ENCODE measurements at places on chromosomes 12 and 14. TPM values are rescaled to one million over a fixed set of nuclear protein-coding genes. Genes with fewer than 3 reads are reported as not detected.

DNA sequence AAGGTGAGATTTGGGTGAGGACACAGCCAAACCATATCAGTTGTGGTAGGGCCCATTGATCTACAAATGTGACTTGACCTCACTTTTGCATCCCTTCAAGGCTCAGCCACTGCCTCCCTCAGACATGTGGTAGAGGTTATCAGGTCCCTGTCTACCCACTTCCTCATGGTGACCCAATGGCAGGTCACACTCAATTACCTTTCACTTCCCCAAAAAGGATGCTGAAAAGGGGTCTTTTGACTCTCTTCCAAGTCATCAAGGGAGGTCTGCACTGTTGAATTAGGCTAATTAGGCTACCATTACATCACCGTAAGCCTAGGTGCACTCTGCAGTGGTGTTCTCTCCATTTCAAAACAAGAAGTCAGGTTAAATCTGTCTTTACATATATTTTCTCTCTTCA lies 22.6 kb upstream of the DRAM1 start:
- DNase-seq, result no peak

DNA sequence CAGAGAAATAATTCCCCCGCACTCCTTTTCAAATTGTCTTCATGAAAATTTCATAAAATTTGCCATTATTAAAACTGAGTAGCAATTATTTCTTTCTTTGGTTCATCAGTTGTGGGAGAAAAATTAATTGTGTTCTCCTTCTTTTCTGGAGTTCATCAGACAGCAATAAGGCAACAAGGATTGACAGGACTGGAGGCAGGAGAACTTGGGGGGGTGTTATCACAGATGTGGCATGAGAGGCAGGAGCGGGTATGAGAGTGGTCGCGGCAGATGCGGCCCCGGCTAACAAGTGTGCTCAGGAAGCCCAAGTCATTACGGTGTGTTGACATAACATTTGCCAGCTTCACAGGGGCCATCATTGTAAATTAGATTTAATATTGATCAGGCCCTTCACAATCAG lies 306.6 kb upstream of the TMPO start:
- no peak for DNase-seq

The OGFOD2 gene
- 13.7 TPM for polyA plus RNA-seq

DNA sequence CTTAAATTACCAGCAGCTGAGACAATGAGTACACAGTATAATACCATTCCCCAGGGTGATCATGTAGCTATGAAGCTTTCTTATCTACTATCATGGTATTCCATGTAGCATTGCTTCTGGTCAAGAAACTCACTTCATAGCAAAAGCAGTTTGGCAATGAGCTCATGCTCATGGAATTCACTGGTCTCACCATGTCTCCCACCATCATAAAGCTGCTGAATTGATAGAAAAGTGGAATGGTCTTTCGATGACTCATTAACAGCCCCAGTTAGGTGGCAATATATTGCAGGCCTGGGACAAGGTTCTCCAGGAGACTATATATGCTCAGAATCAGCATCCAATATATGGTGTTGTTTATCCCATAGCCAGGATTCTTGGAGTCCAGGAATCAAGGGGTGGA lies 553.7 kb downstream of the FOXG1 start:
- DNase-seq, result no peak

DNA sequence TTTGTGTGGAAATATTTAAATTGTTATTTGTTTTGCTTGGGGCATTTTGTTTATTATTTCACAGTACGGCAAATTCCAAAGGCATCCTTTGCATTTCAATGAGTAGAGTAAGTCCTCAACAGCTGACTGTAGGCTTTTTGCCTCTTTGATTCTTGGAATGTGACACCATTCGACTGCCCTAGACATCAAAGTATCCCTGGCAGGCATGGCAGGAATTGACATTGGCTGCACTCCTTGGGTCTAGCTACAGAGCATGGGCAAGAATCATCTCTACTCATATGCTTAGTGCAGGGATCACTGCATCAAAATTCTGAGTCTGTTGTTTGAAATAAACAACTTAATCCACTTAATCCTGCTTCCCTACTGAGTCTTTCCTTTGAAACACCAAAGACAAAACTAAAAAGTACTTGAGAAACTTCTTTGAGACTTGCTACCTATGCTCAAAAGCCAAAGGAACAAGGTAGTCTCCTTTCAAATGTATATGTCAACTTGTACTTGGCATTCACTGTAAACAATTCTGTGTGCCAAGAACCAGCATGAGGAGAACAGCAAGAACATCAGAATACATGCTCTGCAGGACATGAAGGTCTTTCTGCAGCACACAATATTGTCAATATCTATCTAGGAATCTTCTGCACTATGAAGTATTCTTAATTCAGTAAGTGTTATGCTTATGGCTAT lies 1569.0 kb upstream of the FLRT2 start:
- DNase-seq, result no peak

The CIROP gene
- polyA plus RNA-seq, result 0.11 TPM

- DNase-seq, result no peak
Observed at GRCh38 chr14:70652871-70653270, 11.2 kb downstream of the TTC9 start.

DNA sequence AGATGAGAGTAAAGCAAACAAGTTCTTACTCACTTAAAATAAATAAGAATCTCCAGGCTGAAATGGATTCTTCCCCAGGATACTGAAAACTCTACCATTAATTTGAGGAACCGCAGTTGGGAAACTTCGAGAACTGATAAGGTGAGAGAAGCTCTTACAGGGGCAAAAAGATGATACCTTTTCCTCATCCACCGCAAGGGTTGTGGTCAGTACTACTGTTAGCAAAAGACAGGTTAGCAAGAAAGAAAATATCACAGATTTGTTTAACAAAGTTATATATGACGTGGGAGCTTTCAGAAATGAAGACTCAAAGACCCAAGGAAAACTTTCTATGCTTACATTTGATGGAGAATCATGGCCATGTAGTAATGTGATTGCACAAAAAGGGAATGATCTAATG lies 441.6 kb downstream of the PCNX1 start:
- DNase-seq, result no peak

DNA sequence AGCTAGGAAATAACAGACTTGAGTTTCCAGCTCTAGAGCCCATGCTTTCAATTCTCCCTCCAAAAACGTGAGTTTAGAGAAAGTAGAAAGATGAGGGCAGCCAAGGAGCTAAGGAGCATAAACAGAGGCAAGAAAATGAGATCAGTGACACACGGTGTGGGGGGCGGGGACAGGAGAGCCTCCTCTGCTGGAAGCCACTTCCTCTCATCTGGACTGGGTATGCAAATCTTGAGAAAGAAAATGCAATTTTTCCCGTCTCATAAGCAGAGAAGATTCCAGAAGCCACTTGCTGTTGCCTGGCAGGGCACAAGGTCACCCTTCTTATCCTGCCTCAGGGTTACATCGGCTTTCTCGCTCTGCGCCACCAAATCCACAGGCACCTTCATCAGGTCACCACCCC lies 6.0 kb downstream of the OR10P1 start:
- DNase-seq, result no peak

The NPFF gene
- polyA plus RNA-seq, result 1.0 TPM

The DUSP6 gene
- polyA plus RNA-seq, result 63.7 TPM

DNA sequence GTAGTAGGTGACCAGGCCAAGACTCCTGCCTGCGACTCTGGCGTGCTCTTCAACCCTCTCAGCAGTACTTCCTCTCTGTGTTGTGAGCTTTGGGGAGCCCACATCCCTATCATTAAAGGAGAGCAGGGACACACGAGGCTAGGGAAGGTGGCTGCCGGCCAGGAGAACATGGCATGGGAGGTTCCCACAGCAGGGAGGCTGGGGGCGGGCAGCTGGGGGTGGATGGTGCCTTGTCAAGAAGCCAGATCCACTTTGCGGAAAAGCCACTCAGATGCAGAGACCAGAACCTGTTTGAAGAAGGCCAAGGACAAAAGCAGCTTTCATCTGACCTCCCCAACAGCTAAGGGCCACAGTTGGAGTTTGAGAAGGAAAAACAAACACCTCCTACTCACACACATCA lies 198.6 kb downstream of the BCL11B start:
- no peak for DNase-seq

DNA sequence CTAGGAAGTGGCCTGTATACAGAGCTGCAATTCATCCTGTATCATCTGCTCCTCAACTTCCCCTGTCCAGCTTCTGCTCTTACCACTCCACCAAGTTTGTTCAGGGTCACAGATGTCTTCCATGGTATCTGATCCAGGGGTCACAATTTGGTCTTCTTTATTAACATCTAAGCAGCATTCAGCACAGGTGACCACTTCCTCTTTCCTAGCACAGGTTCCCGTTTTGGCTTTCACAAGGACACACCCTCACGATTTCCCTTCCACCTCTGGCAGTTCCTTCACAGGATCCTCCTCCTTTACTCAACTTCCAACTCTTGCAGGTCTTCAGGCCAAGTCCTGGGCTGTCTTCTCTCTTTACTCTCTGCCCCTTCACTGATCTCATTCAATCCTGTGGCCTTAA lies 93.6 kb downstream of the TTC7B start:
- DNase-seq, result no peak

DNA sequence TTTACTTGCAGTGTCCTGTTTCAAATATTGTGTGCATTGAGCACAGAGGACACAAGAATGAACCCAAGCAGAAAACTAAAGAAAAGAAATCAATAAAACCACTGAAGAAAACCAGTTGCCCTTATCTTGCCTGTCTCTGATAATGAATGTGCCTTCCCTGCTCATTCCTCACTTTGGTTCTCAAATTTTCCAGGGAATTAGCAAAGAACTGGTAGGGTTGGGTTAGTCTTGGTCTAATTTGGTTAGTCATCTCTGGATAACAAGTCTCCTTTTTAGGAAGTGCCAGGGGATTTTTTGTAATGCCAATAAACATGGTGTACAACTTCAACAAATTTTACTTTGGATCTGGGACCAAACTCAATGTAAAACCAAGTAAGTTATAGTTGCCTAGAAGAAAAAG lies 65.7 kb downstream of the DAD1 start:
- no peak for DNase-seq

DNA sequence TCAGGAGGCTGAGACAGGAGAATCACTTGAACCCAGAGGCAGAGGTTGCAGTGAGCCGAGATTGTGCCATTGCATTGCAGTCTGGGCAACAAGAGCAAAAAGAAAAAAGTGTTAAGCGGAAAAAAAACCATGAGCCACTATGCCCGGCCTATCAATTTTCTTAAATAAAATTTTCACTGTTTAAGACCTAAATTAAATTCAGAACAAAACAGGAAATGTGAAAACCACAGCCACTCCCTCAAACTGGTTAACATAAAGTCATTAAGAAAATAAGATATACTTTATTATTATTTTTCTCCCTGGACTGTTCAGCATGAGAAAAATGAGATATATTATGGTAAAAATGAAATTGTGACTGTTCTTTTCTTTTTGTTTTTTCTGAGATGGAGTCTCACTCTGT lies 44.6 kb upstream of the GCH1 start:
- DNase-seq, result no peak

DNA sequence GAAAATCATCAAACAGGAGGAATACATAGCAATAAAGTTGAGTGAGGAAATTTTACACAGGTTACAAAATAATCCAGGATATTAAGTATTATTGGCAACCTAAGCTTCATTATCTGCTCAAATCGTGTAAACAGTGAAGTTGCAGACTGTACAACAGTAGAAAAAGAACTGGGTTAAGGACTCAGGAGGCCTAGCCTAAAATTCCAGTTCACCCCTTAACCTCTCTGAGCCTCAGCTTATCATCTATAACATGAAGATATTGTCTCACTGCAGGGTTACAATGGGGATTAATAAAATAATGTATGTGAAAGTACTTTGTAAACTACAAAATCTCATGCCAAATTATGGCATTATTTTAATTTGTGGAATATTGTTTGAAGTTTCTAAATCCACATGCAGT lies 26.0 kb downstream of the DDHD1 start:
- DNase-seq, result no peak

DNA sequence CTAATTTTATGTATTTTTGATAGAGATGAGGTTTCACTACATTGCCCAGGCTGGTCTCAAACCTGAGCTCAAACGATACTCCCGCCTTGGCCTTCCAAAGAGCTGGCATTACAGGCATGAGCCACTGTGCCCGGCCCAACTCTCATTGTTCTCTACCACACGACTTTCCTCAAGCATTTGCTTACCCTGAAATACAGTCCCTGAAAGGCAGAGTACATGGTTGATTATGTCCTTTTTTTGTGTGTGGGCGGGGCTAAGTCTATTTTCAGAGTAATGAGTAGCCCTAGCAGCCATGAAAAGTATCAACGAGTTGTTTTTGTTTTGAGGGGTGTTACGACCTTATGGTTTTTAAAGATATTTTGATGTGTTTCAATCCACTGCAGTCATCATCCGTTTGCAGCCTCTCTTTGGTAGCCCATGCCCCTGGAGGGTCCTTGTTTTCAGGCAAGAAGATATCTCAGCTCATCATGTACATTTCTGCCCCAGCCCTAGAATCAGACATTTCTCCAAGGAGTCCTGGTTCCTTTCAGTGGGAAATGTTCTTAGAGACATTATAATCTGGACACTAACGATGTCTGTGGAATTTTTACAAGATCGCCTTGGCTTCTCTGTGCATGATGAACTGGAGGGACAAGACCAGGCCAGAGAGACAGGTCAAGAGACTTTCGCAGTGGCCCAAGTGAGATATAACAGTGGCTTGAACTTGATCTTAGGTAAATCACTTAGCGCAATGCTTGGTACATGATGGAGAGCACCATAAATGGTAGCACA lies 8.7 kb downstream of the ACACB start:
- DNase-seq, result no peak

The TESPA1 gene
- polyA plus RNA-seq, result 0.64 TPM

The TTC9 gene
- 3.2 TPM for polyA plus RNA-seq

- DNase-seq, result no peak
Observed at GRCh38 chr12:16670456-16671050, 64.6 kb upstream of the LMO3 start.

DNA sequence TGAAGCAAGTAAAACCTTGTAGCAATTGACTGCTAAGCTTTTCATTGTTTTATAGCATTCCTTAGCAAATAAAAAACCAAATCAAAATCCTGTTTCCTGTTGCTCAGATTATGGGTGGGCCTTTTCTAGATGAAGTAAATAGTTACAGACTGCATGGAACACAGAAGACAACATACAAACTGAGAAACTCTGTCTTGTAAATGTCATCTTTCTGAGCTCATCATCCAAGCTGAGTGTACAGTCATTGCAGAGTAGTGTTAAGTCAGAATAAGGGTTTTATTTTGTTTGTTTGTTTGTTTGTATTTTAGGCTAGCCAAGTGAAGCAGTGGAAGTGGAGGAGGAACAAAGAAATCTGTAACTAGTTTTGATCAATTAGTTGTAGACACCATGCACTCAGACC lies 24.4 kb upstream of the BTG1 start:
- DNase-seq, result no peak

The CLEC2B gene
- 3.2 TPM for polyA plus RNA-seq

All from left renal pelvis (tissue), 4 donors.